Activated T-helper 1 cell treated with anti-CD3 and anti-CD28 coated beads, Interleukin-2, amount 50 U/mL, for 16 hours (primary cell): ENCODE measurements at places on chromosomes 5 and 9.

GRCh38 chr5:4737868-4738267 is 402.3 kb upstream of the ADAMTS16 start:
- no peak for DNase-seq

DNA sequence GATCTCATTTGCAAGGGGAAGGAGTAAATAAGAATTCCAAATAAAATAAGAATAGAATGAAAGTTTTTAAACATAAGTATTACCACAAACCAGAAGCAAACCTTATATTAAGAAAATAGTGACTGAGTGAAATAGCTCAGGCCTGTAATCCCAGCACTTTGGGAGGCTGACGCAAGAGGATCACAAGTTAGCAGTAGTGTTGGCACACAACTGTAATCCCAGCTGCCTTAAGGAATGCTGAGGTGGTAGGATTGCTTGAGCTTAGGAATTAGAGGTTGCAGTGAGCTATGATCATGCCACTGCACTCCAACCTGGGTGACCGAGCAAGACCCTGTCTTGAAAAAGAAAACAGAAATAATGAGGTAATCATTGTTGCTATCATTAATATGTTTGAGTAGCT is 47.0 kb downstream of the APC start:
- DNase-seq = no peak

DNA sequence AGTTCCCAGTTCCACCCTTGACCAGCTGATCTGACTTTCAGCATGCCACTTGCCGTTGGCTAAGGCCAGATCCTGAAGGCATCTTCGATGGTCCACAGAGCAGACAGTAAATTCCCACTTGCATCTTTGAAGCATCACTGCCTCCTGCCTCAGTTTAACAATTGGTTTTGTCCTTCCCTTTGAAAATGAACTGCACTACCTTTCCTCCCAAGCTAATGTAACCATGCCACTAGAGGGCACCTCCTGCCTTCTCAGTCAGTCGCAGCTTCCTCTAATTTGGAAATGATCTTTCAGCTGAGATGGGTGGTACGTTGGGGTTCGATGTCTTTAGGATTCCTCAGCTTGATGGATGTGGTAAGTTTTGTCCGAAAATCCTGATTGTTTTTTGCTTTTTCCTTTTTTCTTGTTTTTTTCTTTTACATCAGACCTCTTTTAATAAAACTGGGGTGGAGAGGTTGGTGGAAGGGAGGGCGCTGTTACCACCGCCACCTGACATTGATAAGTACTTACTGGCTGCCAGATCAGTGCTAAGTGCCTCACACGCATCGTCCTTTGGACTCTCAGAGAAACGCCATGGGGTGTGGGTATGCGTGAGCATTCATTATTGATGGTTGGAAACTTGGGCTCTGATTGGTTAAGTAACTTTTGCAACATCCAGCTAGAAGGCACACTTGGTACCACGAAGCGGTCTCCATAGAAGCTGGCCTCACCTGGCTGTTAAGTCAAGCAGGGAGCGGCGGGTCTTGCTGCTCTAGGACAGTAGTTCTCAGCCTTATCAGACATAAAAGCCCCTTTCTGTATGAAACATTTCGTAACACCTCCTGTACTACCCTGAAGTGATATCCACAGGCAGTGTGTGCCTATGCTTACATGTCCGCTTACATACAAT is 16.9 kb downstream of the PTTG1 start:
- peak; percentile 24 for DNase-seq

- DNase-seq = no peak
These were observed 110.1 kb upstream of the IRX2 start for GRCh38 chr5:2861605-2862004.

DNA sequence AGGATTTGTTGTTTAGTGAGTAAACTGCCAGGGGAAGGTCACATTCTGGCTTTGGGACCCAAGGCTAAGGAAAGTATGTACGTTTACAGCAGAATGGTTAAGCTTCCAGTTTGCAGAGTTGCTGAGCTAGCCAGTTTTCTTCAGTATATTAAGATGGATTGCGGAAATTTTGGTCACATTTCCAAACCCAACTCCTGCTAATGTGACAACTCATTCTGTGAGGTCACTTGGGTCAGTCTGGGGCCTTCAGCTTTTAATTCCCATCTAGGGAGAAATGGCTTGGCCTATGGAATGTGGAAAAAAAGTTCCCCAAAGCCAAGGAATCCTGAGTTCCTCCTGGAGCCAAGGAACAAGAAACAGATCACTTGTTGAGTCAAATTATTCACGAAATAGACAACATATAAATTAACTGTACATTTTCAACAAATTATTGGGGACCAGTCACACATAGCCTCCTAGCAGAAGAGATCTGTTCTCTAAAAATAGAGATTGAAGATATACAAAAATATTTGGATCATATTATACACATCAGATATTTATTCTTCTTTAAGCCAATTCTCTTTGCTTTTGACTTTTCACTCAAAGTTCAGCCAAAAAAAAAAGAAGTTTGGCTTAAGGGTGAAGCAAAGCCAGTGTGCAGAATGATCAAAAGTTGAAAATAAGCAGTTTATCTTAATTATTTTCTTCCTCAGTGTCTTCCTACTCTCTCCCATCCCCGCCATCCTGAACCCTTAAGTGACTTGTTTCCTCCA is 8.8 kb downstream of the KCNV2 start:
- DNase-seq = no peak

DNA sequence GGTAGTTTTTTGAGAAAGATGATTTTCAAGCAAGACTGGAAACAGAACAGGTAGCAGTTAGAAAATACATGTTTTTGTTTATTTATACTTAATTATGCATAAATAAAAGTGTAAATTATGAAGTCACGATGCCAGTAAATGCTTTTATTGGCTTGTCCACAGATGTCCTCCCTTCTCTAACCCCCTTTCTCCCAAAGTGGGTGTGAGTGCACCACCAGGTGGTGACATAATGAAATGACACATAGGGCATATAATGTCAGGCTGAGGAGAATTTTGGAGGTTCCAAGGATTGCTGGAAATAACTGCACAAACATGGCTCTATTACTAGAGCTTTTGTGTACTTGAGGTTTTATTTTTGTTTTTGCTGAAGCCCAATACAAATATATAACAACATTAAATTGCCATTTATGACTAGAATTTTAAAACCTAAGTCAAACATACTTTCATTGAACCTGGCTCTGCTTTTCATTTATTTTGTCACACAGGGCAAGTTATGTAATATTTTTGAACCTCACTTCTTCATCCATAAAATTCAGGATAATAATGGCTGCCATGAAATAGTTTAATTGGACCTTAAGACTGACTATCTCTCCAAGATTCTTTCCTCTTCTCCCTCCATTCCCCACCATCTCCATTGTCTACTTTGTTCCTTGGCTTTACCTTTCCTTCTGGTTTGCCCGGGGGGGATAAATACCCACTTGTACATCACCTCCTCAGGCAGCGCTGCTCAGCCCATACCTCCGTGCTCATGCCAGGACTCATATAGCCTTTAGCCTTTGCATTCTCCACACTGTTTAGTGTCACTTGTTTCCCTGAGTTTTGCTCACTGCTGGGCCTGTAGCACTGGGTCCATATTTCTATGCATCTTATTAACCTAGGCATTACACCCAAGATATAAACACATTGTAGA is 168.8 kb downstream of the PDE4D start:
- DNase-seq = no peak

GRCh38 chr9:75133396-75133795 is 45.1 kb downstream of the OSTF1 start:
- DNase-seq = no peak

DNA sequence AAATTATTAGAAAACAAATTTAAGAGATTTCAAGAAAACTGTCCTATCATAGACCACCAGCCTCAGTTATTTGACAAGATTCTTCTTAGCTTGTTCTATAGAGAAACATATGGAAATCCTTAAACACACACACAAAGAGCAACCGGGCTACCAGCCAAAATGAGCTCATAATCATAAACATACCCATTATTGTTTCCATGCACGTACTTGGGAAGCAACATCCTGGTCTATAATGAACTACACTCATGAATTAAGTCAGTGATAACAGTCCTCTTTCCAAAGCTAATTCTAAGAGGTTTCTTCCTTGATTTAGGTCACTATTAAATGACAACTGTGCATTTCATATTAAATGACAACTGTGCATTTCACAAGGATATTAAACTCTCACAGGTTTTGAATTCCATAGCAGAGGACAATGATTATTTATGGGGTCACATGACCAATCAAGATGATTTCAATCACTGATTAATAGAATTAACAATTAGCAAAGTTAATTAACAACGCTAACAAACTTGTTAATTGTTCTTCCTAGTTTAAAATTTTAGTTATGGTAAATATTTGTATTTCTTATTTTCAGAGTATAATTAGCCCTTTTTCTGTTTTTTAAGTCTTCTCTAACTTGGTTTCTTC is 77.0 kb downstream of the OXCT1 start:
- no peak for DNase-seq

DNA sequence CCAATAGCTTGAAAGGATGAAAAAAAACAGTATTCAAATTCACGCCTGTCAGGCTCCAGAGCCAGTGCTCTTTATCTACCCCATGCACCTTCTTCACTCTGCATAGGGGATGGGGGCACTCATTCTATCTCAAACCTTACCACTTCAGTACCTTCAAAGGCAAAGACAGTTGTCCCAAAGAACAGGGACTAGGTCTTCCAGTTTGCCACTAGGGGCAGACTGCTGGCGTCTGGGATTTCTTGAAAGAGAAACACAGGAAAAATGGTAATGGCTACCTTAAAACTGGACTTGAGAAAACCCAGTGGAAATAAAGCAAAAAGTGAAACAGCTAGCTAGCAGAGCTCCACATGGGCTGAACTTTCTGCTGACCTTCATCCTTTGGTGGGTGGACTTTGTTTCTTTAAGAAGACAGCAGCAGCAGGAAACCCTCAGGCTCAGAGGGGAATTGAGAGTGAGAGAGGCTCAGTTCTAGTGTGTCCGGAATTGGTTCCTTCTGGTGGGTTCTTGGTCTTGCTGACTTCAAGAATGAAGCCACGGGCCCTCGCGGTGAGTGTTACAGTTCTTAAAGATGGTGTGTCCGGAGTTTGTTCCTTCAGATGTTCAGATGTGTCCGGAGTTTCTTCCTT is 41.0 kb upstream of the SLC36A1 start:
- no peak for DNase-seq

DNA sequence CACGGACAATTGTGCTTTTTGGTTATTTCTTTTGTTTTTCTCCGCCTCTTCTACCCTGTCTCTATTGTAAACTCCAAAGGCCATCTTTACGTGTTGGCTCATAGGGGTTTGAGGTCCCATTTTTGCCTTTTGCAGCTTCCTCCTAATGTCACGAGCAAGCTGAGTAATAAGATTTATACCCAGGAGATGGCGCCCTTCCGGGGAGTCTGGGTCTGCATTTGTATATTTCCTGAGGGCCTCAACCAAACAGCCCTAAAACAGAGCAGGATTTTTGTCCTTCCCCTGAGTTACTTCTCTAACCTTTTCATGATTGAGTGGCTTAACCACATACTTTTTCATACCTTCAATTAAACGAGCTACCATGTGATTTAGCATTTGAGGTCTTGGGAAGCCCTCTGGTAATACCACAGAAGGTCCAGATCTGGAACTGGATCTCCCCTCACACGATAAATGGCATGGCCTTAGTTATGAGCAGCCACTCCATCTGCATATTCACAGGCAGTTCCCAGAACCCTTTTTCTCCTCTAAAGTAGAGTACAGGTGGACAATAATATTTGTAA is 11.2 kb upstream of the CFAP95 start:
- no peak for DNase-seq

DNA sequence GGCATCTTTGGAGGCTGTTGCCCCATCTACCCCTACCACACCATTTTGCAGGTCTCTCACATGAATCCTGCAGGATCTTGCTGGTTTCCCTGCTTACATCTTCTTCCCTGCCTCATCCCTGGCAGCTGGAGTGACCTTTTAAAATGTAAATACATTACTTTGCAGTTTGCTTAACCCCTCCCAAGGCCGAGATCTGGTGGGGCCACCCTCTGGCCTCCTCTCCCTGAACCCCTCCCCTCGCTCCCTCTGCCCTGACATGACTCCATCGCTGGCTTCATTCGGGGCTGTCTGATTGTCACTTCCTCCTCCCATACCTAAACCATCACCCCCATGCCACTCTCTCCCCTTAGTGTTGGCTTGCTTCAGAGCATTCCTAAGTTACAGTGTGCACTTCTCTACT is 12.6 kb upstream of the PALM2AKAP2 start:
- no peak for DNase-seq

- DNase-seq = no peak
These were observed 24.5 kb downstream of the RGS3 start for GRCh38 chr9:113488071-113488470.

DNA sequence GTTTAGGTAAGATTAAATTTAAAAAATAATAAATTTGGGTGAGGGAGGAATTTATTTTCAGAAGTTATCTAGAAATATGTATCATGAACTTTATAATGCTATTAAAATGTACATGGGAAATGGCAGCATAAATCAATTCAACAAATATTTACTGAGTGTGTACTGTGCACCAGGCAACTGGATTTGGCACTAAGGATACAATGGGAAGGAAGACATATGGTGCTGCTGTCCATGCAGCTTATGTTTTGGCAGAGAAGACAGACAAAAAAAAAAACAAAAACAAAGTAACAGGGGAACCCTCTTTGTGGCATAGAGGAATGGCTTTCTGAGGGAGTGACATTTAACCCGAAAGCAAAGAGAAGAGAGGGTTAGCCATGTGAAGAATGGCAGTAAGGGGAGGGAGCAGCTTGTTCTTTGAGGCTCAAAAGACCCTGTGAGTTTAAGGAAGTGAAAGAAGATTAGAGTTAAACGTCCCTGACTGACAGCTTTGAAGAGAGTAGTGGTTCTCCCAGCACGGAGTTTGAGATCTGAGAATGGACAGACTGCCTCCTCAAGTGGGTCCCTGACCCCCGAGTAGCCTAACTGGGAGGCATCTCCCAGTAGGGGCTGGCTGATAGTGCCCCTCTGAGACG is 23.9 kb downstream of the CNTRL start:
- no peak for DNase-seq

DNA sequence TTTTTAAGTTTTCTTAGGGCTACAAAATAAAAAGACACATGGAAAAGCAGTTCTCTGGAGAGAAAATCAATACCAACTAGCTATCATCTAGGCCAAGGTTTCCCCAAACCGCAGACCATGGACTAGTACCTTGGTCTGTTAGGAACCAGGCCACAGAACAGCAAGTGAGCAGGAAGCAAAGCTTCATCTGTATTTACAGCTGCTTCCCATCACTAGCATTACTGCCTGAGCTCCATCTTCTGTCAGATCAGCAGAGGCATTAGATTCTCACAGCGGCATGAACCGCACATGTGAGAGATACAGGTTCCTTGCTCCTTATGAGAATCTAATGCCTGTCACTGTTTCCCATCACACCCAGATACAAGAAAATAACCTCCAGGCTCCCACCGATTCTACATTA is 1907.6 kb upstream of the ACO1 start:
- DNase-seq = no peak

- no peak for DNase-seq
These were observed 53.7 kb upstream of the PIP5K1B start for GRCh38 chr9:68651280-68651893.

- DNase-seq = no peak
These were observed 388.5 kb upstream of the PAPPA start for GRCh38 chr9:115765060-115765459.

- DNase-seq = no peak
These were observed 109.2 kb downstream of the SAXO1 start for GRCh38 chr9:18923671-18924430.

- DNase-seq = no peak
These were observed 48.8 kb downstream of the CEMIP2 start for GRCh38 chr9:71719562-71719961.
